NCI-H446 (cell line): ENCODE measurements at places on chromosomes 11 and 22.

GRCh38 chr22:24445481-24446259, 18.3 kb downstream of the ADORA2A start:
- no peak for DNase-seq

GRCh38 chr11:62665599-62666258, 617 bp downstream of the CSKMT start:
- DNase-seq, result peak; percentile 55

GRCh38 chr22:19865141-19865829, 10.6 kb upstream of the GNB1L start:
- DNase-seq, result no peak

DNA sequence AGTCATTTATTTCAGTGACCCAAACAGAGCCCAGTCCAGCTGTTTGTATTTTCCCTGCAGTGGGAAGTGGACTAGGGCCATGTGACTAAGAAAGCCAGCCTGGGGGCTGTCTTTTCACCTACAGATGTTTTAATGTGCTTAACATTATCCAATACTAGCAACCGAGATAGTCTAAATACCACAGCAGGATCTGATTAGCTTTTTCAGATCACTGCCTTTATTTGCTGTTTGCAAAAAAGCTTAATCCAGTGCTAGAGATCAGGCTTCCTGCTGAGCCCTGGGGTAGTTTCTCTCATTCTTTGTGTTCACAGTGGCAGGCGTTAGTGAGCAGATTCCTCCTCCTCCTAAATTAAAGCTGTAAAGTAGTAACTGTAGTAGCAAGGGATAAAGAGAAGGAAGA, 35.0 kb downstream of the ZC3H12C start:
- no peak for DNase-seq

GRCh38 chr22:31244046-31244942, 32.2 kb downstream of the LIMK2 start:
- peak; percentile 44 for DNase-seq
